Activated B cell treated with CpG ODN at 0.5 μM for 24 hours (primary cell): ENCODE measurements at places on chromosomes 6 and 20. TPM values are rescaled to one million over a fixed set of nuclear protein-coding genes. Genes with fewer than 3 reads are reported as not detected.

- H3K4me1 ChIP-seq: peaks cover 65% of the 10 kb centered on the region
- DNase-seq: peak; percentile 32
- no peaks in the 10 kb centered on the region for H3K27me3 ChIP-seq
- peak overlapping the region; percentile 63 for H3K27ac ChIP-seq
- H3K4me3 ChIP-seq: peak overlapping the region; percentile 69
Measured at GRCh38 chr20:57450419-57450818, 59.2 kb downstream of the RBM38 start.

GRCh38 chr6:161557333-161558107 lies 283.7 kb upstream of the AGPAT4 start:
- H3K27me3 ChIP-seq: no peaks in the 10 kb centered on the region
- DNase-seq: no peak
- no peaks in the 10 kb centered on the region for H3K4me1 ChIP-seq
- no peak overlapping the region for H3K27ac ChIP-seq
- no peaks in the 10 kb centered on the region for H3K36me3 ChIP-seq
- no peak overlapping the region for H3K4me3 ChIP-seq

SAMD10 gene
- total RNA-seq: 6.8 and 9.0 TPM in 2 replicates

PCSK2 gene
- not detected in 2 replicates for total RNA-seq

EPHA7 gene
- total RNA-seq: not detected in 2 replicates

C4B gene
- total RNA-seq: 5.1 and 5.3 TPM in 2 replicates
